ENCODE measurements at places on chromosomes 6 and 20. TPM values are rescaled to one million over a fixed set of nuclear protein-coding genes. Genes with fewer than 3 reads are reported as not detected.

Gene USP49
- total RNA-seq, result 1.3 TPM

Gene CCN2
- total RNA-seq, result 14.3 TPM

DNA sequence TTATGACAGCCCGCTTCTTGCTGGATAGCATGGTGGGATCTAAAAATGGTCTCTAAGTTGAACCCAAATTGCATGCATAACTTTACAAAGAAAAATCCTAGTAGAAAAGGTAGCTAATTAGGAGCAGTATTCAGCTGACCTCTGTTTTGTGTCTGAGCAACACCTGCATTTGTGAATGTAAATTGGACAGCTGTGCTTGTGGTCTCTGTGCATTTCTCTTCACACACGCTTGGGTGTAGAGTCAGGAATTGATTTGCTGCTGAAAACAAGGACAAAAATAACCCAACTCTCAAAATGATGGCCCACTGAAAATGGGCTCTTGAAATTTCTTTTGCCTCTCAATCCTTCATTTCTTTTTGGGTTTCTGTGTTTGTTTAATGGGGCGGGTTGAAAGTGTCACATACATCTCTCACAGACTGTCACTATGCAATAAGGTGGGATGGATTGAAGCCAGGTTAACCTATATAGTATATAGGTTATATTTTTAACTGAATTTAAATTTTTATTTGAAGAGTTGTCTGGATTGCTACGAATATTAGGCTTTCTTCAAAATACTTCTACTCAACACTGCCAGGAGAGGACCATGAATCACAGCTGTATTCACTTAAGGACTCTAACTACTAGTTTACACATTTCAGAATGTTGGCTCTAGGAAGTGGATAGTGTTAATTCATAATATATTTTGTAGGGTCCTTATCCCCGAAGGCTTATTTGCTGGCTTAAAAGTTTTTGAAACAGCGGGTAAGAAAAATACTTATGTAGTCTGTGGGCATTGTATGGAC is 46.5 kb downstream of the SOBP start:
- DNase-seq, result no peak

DNA sequence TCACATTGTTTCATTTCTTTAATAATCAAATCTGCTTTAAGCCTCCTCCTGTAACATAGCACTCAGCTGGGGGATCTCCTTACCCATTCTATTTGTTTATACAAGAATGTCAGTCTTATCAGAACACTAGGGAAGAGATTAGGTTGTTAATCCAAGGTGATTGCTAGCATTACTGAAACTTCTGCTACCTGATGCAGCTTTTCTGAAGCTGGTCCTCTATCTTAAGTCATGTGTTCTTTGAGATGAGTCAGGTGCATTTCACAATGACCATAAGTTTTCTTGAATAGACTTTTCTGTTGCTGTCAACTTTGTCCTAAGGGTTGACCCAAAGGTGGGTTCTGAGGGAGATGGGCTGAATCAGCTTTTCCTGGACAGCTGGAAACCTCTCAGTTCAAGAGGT is 60.7 kb upstream of the SYNCRIP start:
- no peak for DNase-seq

DNA sequence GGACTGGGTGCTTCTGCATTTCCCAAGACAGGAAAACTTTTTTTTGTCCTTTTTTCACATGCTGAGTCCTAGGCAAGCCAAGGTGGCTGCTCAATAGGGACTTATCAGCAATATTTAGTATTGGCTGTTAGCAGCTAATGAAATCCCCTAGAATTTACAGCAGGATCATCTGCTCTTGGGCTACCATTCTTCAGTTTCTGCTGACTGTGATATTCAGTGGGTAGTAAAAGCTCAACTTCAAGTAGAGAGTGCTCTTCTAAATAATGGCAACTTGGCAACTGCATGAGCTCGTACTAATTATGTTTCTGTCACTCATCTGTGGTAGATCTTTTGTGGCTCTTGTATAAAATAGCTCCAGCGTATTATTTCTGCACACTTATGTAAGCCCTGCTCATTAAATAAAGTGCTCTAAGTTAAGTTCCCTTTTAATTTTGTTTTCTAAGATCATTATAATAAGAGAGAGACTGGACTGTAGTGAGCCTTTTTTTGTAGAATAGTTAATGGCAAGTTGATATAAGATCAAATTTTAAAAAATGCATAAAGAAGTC is 110.3 kb downstream of the SLC35F1 start:
- DNase-seq, result no peak

Gene REM1
- total RNA-seq, result 2.0 TPM

DNA sequence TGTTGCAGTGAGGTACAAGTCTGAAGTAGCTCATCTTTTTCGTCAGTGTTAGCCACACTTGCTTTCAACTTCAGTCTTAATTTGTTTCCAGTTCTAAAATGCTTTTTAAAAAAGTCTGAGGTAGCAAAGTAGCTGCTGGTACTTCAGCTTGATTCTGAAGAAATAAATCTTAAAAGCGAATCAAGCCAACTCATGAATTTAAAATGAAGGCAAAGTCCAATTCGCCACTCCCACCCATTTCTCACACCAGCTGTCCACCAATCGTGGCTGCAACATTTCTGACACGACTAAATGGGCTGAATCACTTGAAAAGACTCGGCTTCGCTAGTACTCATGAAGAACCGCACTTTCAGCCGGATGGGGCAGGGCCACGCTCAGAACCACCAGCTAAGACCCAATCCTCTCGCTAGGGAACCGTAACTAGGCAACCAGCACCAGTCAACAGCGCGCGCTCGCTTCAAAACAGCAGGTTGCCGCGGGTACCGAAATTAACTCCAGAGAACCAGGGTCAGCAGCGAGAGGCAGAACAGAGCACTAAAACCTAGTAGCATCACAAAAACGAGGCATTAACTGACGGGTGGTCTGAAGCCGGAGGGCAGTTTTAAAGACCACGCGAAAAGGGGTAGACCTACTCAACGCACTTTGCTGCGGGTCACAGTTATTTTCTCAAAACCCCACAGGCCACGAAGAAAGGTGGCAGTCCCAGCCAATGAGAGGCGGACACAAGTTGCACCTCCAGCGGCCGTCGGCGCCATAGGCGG is 900 bp downstream of the BCLAF1 start:
- DNase-seq, result peak; percentile 72

Gene HLA-DRB1
- 34.3 TPM for total RNA-seq

DNA sequence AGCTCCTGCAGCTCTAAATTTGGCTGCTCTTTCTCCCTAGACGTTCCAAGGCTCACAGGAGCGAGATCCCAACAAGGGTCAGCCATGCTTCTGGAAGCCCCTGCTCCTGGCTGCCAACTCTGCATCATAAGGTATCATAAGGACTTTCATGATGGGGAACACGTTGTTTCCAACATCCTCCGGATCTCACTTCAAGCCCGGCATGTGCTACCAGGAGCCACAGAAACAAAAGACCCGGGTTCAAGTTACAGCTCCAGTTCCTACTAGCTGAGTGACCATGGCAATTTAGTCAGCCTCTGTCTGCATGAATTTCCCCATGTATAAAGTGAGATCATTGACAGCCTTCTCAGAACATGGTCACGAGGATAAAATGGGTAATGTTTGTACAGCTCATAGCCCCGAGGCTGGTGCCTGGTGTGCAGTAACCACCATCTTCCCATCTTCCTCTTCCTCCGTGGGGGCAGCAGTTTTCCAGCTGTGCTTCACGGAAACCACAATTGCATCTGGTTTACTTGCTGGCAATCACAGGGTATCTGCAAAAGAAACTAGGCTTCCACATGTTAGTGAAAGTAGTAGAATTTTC is 209.0 kb upstream of the ECI2 start:
- no peak for DNase-seq

GRCh38 chr20:50127587-50128519 is 14.9 kb upstream of the UBE2V1 start:
- DNase-seq, result peak; percentile 23

Gene PNPLA1
- not detected for total RNA-seq

- no peak for DNase-seq
These were observed at the start of gene XKR7 for GRCh38 chr20:31967830-31968249. Gene XKR7 (plus strand): TSS chr20:31968151. CDS start chr20:31968176, 25 bp downstream.

GRCh38 chr20:19012676-19013075 is 199.1 kb downstream of the SCP2D1 start:
- DNase-seq, result no peak

GRCh38 chr6:1917626-1918371 is 308.1 kb downstream of the FOXC1 start:
- DNase-seq, result no peak

Gene ADIG
- not detected for total RNA-seq
